Natural killer cell (primary cell): ENCODE measurements at places on chromosomes 5 and 9.
A peak's percentile ranks its signal among the peaks of the same experiment; 100 is the strongest.

- DNase-seq: no peak
Observed at GRCh38 chr9:6188906-6189305, 26.7 kb upstream of the IL33 start.

- DNase-seq: no peak
Observed at GRCh38 chr5:104178829-104179456, 616.4 kb upstream of the NUDT12 start.

- peak; percentile 67 for DNase-seq
Observed at GRCh38 chr5:98769210-98769958, 4.1 kb upstream of the RGMB start.

DNA sequence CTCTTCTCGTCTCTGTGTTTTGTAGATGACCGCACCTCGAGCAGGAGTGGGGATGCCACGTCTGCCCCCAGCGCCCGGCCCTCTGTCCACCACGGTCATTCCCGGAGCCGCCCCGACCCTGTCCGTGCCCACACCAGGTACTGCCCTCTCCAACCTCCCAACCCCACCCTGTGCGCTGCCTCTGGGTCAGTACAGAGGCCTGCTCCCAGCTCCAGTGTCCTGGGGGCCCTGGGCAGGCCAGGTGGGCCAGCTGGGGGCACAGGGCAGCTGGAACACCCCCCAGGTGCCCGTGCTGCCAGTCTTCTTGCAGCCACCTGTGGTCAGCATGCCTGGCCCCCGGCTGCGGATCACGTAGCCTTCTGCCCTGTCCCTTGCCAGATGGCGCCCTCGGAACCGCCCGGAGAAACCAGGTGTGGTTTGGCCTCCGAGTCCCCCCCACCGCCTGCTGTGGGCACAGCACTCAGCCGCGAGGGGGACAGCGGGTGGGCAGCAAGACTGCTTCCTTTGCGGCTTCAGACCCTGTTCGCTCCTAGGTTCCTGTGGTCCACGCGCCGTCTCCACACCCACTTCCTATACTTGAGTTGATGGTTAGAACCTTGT is 133.7 kb downstream of the WNK2 start:
- no peak for DNase-seq

DNA sequence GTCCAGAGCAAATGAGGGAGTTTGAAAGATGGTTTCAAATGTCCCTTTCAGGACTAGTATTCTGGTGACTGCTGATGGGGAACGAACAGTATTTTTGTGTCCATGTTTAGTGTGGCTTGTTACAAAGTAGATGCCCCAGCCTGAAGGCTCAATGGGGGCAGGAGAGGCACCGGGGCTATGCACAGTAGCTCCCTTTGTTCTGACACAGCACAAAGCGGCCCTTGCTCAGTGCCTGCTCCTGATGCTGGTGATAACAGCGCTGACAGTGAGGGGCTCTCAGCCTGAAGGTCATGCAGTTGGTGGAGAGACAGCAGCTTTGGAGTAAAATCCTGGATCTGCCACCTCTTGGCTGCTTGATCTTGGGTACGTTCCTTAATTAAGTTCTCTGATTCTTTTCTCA is 188.9 kb downstream of the SLIT3 start:
- no peak for DNase-seq

GRCh38 chr9:37200433-37201005 is 80.1 kb downstream of the ZCCHC7 start:
- DNase-seq: no peak

DNA sequence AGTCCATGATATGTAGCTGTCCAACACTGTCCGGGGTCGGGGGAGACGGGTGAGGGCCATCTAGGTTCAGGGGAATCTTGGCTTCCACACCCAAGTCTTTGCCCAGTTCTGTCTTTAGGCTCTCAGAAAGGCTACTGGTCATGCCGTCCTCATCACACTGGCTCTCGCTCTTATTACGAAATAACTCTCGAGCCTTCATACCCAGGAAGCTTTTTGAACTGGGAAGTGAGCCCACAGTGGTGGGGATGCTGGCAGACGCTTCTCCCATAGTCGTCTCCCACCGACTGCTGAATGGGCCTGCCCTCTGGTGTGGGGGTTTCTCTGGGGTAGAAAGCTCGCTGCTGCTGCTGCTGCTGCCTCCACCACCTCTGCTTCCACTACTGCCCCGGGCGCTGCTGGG is 17.6 kb downstream of the SPACA9 start:
- no peak for DNase-seq

- DNase-seq: no peak
Observed at GRCh38 chr9:123550012-123550411, 194.0 kb downstream of the CRB2 start.

- DNase-seq: no peak
Observed at GRCh38 chr5:147481874-147482705, 27.8 kb downstream of the DPYSL3 start.

- no peak for DNase-seq
Observed at GRCh38 chr5:125969011-125969813, 454.0 kb upstream of the GRAMD2B start.

DNA sequence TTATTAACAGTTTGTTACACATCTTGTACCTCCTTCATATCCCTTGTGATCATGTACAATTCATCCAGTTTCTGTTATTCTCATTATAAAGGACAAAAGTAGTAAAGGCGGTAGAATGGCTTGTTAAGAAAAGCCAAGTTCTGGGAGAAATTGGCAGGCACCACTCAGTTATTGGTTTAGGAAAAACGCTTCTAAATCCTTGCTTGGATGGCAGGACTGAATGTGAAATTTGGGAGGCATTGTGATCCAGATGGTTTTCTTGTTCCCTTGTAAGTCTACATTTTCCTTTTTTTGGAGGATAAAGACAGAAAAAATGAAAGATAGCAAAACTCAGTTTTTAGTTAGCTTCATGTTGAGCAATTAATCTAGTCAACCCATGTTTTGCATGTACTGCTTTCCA is 130.2 kb downstream of the MAT2B start:
- DNase-seq: no peak

DNA sequence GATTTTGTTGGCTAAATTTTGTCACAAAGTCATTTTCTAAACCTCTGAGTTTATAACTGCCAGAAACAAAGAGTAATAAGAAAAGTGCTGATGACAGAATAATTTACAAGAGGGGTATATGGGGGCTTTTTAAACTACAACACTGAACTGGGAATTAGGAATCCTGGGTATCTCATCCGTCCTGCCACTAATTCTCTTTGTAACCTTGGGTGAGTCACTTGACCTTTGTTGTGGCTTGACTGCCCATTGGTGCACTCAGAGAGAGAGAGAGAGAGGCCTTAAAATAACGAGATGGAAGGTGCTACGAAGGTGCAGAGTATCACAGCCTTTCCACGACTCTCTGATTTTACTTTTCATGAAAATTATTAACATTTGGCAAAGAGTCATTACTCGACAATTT is 130.3 kb upstream of the CNTLN start:
- DNase-seq: no peak

- no peak for DNase-seq
Observed at GRCh38 chr9:105044518-105044917, 116.6 kb upstream of the ABCA1 start.

- DNase-seq: no peak
Observed at GRCh38 chr9:109468927-109469326, 29.2 kb downstream of the PTPN3 start.

GRCh38 chr9:113882636-113883164 is 6.6 kb downstream of the ZNF618 start:
- no peak for DNase-seq

DNA sequence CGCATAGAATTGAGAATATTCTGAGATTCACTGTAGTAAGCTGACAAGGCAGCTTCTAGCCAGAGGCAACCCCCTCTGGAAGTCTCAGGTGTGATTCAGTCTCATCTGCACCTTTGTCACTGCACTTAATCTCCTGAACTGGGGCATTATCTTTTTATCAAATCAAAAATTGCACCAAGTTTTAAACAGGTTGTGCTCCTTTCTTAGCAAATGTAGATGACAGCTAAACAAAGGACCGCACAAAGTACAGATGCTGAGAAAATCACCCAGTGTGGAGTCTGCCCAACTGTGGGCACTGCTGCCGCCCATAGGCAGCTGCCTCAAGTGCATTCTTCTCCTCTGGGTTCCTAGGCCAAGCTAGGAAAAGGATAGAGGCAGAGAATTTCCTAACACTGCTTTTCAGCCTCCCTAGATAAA is 51.1 kb downstream of the STARD4 start:
- DNase-seq: no peak

- DNase-seq: no peak
Observed at GRCh38 chr9:113369855-113370140, 7.0 kb downstream of the HDHD3 start.

DNA sequence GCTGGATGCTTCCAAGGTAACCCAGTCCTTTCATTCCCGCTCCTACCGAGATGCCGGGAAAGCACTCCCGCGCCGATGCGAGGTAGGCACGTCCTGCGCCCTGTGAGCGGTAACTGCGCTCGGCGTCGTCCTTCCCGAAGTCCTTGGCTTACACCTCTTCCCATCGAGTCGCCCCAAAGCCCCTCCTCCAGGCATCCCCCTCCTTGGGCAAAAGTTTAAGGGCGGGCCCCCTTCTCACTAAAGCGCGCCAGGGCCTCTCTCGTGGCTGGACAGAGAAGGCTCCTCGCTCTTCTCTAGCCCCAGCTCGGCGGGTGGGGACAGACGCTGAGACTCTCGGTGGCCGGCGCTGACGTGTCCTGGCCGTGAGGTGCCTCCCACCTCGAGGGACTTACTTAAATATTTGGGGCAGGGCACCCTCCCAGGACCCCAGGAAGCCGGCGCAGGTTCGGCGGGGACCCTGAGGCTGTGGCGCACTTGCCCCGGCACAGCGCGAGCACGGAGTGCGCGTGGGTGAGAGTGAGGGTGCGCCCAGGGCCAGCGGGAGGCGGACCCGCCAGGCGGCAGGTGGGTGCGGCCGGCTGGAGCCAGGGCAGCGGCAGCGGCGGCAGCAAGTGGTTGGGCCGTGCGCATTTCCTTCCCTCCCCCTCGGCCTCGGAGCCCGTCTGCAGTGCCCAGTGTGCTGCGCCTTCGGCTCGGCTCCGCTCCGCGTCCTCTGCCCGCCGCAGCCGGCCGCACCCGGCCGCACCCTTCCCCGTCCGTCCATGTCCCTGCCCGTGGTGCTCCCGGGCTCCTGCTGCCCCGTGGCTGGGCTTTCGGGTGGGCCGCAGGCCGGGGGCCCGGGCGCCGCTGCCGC is at the start of gene ENTREP1:
ENTREP1 (plus strand) TSS at position 667 of the 853 bp plus-strand sequence; CDS start at position 762, 95 bp downstream.
- no peak for DNase-seq

GRCh38 chr5:83095957-83096539 is 18.7 kb downstream of the XRCC4 start:
- no peak for DNase-seq

DNA sequence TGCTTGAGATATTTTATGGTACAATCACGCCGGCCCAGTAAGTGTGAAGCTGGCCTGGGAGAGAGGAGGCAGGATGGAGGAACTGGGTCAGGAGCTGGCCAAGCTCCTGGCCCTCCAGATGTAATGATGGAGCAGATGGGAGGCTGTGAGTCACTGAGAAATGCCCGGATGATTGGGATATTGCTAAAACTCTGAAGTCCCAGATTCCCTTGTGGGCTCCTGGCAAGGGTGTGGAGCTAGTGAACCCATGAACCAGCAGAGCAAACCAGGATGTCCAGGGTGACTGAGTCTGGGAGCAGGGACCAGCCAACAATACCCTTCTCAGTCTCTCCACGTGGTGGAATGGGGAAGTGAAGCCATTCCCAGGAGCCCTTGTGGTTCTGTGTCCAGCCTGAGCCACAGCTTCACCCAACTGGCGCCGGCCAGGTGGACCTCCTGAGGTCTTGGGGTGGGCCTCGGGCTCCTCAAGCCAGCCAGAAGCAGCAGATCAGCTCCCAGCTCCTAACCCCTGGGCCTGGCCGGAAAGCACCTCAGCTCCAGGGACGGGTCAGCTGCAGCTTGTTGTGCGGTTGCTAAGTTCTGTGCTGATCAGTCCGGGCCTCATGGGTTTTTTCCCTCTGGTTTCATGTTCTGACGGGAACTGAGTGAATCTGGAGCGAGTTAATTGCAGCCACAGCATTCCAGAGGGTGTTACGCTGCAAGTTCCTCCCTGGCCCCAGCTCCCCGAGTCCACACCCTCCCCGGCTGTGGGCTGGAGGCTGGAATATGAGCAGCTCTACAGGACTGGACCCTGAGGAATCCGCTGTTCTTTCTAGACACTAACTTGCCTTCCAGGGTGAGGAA is 37.6 kb downstream of the DUSP1 start:
- DNase-seq: no peak

DNA sequence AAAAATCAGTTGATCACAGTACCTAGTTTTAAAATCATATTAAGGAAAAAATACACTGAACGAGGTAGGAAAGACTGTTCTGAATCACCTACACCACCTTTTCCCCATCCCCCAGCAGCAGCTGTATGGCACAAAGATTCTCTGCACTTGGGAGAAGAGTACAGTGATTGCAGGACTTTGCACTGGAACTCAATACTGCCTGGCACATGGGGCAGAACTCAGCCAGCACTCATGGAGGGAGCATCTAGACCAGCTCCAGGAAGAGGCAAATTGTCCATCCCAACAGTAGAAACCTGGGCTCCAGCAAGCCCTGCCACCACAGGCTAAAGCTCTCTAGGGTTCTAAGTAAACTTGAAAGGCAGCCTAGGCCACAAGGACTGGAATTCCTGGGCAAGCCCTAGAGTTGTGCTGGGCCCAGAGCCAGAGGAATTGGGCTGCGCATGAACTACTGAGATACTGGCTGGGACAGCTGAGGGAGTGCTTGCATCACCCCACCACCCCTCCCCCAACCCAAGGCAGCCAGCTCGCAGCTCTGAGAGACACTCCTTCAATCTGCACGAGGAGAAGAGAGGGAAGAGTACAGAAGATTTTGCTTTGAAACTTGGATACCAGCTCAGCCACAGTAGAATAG is 654.4 kb upstream of the CDH6 start:
- no peak for DNase-seq

GRCh38 chr9:79700607-79701360 is 129.0 kb downstream of the TLE4 start:
- no peak for DNase-seq

DNA sequence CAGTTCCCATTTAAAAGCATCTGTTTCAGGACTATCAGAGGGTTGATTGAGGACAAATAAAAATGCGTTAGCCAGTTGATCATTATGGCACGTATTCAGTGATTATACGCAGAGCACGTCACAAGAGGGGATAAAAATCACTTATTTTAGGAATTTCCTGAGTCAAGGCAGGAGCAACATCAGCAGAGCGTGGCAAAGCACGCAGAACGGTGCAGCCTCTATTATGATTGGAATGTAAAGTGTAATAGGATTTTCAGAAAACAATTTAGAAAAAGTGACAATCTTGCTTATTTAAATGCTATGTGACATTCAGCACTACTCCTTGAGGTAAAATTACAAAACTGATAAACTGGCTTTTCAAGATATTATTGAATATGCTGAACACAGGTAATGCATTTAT is 413.6 kb upstream of the DAP start:
- DNase-seq: no peak

- DNase-seq: no peak
Observed at GRCh38 chr9:92941861-92942260, 5.5 kb upstream of the FGD3 start.

DNA sequence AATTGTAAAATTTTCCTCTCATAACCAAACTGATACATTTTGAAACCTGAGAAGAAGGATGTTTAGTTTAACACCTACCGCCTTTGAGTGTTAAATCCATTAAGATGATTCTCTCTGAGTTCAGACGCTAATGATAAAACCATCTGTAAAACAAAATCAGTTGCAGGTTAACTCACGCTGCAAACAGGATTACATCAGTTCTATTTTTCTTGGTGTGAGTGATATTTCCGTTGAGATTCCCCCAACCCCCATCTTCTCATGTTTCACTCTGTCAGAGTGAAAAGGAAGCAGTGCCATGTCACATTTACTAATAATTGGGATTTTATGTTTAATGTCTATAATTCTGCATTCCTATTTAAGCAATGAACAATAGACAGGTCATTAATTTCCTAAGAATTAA is 146.5 kb downstream of the FANCC start:
- no peak for DNase-seq

- DNase-seq: no peak
Observed at GRCh38 chr5:54944364-54944763, 41.0 kb downstream of the ESM1 start.
